Activated CD4-positive, alpha-beta T cell treated with anti-CD3 and anti-CD28 coated beads for 36 hours (primary cell): ENCODE measurements at places on chromosomes 3 and 15. TPM values are rescaled to one million over a fixed set of nuclear protein-coding genes. Genes with fewer than 3 reads are reported as not detected.

DNA sequence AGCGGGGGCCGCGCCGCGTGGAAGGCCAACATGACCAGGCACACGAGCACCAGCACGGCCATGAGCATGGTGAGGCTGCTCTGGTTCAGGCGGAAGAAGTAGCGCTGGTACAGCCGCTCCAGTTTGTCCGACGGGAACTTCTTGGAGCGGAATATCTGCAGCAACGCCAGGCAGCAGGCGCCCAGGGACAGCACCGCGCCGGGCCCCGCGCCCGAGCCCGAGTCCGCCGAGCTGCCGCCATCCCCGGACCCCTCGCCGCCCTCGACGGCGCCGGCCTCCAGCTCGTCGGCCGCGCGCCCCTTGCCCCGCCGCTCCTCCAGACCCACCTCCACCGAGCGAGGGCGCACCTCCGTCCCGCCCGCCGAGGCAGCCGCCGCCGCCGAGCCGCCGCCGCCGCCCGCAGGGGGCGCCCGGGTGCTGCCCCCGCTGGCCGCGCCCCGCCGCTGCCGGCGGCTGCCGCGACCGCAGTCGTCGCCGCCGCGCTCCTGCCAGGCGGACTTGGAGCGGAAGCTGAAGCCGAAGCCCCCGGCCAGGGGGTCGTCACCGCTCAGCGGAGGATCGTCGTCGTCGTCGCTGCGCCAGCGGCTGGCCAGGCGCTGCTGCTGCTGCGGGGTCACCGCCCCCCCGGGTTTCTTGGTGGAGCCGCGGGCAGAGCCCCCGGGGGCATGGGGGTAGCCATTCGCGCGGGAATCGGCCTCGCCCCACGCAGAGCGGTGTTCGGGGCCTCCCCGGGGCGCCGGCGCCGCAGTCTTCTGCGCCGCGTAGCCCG is 957 bp downstream of the ADCY5 start:
- DNase-seq, result peak; percentile 71

DNA sequence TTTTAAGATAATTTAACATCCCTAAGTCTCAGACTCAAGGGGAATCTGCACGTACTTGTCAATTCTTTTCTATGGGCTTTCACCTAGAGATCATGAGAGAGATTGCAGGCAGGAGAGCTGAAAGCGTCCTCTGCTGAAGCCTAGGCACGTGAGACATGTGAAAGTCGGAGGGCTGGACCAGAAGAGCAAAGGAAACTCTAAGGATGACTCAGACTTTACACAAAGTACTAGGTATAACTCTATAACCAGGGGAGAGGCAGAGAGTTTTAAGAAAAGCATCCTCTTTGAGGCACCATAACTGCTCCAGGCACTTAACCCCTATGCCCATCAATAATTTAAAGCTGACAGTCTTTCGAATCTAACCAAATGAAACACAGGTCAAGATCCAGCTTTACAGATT is 436.6 kb downstream of the VGLL3 start:
- no peak for DNase-seq

GRCh38 chr15:91860498-91860897 is 7.0 kb downstream of the SLCO3A1 start:
- DNase-seq, result no peak

DNA sequence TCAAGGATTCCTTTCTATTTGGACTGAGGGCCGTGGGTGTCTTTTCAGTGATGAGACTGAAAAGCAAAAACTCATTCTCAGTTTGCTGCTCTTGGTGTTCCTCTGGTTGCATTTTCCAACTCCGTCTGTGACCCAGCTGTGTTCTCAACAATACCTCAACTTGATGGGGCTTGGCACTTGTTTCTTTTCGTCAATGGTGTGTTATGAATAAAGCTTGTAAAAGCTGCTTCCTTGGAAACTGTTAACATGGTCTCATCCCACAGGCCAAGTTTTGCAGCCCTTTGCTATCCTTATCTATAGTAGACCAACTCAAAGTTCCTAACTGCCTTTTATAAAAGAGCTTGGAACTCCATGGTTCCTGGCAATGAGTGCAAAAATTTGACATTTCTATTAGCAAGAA is 142.5 kb upstream of the UBE2E1 start:
- no peak for DNase-seq

DNA sequence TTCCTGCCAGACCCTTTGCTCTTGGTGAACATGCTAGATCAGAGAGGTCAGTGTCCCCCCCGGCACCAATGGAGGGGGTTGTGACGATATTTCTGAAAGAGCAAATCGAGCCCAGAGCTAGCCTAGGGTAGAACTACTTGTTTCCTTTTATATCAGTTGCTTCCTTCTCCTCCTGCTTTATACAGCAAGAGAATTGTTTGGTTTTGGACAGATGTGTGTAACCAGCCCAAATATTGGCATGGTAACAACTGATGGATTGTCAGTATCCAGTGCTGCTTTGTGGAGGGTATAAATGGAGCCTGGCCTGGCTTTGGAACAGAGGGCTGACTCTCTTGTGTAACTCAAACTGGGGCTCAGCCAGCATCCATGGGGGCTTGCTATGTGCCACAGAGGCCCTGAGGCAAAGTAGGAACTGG is 27.2 kb downstream of the SNX1 start:
- no peak for DNase-seq

GRCh38 chr3:81799403-81799802 is 38.0 kb upstream of the GBE1 start:
- no peak for DNase-seq

Gene EPHB3
- not detected for total RNA-seq

Gene KIF7
- 2.1 TPM for total RNA-seq

Gene TMEM158
- total RNA-seq, result 0.09 TPM
